HuH-7.5 (cell line): ENCODE measurements at places on chromosomes 4 and X.
A peak's percentile ranks its signal among the peaks of the same experiment; 100 is the strongest.

- DNase-seq: no peak
These were observed 21.9 kb downstream of the FHIP1A start for GRCh38 chr4:151430740-151431457.

GRCh38 chrX:14872851-14873675 is at the start of the genes FANCB and MOSPD2:
Gene FANCB, minus strand, starts transcription at chrX:14873069. Its CDS starts 7,559 bp downstream, at chrX:14865510.
Gene MOSPD2, plus strand, starts transcription at chrX:14873421. Its CDS starts 108 bp downstream, at chrX:14873529.
- peak; percentile 59 for DNase-seq

- DNase-seq: no peak
These were observed 144.6 kb upstream of the MAP3K15 start for GRCh38 chrX:19659929-19660328.

DNA sequence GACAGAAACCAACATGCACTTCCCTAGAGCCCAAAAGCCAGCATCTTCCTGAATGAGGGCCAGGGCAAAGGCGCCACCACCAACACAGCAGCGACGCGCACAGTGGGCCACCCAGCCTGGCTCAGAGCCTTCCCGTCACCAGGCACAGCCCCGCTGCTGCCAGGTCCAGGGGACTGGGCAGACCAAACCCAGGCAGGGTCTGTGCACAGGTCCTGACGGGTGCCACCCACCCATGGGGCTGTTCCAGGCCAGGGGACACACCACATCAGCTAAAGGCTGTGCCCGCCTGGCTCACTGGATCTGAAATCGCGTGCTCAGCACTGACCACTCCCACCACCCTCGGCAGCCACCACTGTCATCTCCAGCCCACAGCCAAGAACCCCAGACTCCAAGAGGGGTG is 13.8 kb downstream of the FAM53A start:
- no peak for DNase-seq

DNA sequence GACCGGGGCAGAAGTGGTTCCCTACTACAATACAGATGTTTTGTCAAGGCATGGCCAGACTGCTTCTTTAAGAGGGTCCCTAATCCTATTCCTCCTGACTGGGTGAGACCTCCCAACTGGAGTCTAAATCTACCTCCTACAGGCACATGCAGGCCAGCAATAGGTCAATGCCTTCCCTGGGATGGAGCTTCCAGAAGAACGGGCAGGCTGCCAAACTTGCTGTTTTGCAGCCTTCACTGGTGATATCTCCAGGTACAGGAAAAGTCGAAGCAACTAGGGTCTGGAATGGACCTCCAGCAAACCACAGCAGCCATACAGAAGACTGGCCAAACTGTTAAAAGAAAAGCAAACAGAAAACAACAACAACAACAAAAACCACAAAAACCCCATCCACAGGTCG is 678.4 kb upstream of the DIAPH2 start:
- DNase-seq: no peak

DNA sequence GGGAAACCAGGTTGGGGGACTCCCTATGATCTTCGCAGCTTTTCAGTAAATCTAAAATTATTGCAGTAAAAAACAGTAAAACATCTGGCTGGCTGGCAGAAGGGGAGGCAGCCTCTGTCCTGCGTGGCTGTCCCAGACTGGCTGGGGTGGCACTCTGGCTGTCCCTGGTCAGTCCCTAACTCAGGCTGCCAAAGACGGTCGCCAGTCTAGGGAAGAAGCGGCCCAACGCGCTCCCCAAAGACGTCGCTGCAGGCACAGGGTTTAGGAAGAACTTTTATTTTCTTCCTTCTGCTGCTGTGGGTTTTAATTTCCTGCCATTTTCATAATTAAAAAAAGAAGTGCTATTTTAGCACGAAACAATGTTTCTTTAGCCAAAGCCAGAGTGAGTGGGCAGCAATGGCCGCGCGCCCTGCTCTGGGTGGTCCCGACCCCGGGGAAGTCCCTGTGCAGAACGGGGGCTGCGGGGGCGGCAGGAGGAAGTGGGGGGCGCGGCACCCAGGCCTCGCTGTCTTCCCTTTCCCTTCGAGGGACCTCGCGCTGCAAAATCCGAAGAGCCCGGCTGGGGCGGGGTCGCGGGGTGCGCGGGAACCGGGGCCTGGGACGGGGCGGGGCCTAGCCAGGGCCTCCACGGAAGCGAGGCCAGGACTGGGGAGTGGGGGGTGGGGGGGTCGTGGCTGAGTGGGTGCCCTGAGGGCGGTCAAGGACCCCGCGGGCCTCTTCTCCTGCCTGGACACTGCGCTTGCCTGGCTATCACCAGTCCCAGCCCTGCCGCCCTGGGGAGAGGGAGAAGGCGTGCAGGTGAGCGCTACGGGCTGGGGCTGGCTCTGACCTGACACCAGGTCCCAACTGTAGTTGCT is 6.3 kb upstream of the LETM1 start:
- DNase-seq: no peak

DNA sequence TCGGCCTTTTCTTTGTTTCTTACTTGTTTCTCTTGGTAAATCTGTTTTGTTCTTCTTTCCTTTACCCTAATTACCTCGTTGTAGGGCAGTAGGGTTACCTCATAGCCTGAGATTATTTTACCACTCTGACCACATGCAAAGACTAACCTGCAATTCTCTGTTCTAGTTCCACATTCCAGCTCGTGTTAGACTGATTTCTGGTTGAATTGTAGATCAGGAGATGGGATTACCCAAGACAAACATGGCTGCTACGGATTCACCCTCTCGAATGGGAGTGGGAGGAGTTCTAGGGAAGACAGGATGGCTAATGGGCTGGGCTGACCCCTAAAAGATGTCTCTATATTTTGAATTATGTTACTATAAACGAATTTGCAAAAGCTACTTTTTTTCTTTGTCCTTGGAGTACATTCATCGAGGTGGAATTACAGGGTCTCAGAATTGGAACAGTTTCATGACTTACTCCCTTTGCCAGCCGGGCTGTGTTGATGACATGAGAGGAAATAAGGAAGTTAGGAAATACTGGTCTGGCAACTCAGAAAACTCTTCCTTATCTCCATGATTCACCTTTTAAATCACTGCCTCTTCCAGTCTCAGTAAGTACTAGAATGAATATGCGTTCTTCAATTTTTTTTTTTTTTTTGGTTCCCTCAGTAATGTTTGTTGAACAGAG is 36.7 kb upstream of the FBXW7 start:
- no peak for DNase-seq

GRCh38 chr4:27966664-27967063 is 1106.0 kb downstream of the STIM2 start:
- no peak for DNase-seq

DNA sequence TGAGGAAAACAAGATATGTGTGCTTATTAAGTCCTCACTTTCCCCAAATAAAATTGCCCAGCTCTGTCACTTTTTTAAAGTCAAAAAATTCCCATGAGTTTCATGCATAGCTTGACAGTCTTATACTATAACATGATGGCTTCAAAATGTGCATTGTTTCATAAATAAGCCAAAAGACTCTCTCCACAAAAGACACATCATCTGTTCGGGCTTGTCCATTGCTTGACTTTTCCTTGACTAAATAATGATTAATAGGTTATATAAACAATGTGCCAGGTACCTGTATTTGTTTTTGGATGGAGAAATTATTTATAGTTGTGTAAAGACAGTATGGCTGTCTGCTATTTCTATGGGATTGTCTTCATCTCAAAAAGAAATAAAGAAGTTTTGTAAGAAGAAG is 329.2 kb upstream of the KLF3 start:
- DNase-seq: no peak

DNA sequence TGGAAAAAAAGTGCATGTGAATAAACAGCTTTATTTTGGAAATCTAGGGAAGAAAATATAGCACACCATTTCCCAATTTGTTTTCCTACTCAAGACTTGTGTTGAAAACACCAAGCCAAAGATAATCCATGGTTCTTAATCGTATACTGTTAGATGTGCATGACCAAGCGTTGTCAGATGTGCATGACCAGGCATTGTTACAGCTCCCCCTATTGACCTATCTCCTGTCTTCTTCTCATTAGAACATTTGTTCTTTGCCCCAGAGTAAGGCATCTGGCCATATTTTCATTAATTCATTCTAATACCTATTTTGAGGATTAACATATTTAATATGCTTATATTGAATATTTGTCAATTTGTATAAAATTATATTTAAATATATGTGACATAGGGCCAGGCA is 14.4 kb upstream of the VCX start:
- no peak for DNase-seq

DNA sequence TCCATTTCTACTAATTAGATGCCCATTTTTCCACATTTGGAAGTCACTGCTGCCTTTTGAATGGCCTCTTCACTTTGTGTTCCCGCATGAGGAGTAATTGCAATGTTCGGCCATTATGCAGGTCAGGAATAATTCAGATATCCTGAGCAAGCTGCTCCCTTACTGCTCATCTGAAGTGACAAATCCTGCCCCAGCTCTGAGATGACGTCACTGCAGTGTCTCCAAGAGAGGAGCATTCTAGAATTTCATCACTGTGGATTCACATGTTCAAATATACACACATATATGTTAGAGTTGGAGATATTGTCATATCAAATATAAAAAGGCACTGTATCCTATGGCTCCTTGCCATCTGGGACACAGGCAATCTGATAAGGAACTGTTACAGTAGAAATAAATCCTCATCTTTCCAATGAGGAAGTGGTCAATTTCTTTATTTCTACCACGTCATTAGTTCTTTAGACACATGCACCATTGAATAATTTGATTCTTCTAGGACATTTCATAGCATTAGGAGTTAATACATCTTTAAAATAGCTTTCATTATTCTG is 706.9 kb upstream of the TENM3 start:
- no peak for DNase-seq

GRCh38 chr4:77798385-77798784 is 20.8 kb downstream of the CNOT6L start:
- DNase-seq: no peak

- DNase-seq: no peak
These were observed 64.6 kb upstream of the TRPC5 start for GRCh38 chrX:112147206-112147605.

DNA sequence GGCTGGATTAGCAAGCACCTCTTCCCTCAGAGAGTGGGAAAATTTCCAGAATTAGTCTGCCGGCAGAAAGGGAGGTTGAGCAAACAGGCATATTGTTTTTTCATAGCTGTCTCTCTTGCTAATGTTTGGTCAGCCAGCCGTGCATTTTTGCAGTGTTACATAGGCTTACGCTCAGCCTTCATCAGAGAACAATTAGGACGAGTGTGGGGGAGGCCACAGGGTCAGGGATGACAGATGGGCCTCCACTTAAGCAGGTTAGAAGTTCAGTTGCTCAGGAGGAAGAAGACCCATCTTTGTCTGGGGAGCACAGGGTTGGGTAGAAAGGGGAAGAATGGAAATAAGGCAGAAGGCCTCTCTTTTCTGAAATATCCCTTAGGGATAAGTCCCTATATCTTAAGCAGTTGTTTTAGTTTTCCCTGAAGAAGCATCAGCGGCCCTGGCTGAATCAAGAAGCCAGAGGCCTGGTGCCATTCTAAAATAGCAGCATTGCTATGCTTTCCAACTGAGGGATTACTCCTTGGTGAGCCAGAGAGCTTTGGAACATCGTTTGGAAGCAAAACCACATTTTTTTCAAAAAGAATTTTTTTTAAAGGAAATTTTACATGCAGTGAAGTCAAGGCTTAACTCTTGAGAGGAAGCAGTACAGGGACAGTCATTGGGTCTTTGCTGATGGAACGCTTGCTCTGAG is 118.8 kb downstream of the SMIM20 start:
- no peak for DNase-seq

- no peak for DNase-seq
These were observed 24.0 kb downstream of the WFS1 start for GRCh38 chr4:6293661-6294060.

- no peak for DNase-seq
These were observed 89.0 kb upstream of the BMPR1B start for GRCh38 chr4:94668724-94669123.

GRCh38 chr4:41174444-41174843 is 39.9 kb downstream of the APBB2 start:
- no peak for DNase-seq

GRCh38 chr4:72900952-72901351 is 168.6 kb downstream of the COX18 start:
- DNase-seq: no peak

DNA sequence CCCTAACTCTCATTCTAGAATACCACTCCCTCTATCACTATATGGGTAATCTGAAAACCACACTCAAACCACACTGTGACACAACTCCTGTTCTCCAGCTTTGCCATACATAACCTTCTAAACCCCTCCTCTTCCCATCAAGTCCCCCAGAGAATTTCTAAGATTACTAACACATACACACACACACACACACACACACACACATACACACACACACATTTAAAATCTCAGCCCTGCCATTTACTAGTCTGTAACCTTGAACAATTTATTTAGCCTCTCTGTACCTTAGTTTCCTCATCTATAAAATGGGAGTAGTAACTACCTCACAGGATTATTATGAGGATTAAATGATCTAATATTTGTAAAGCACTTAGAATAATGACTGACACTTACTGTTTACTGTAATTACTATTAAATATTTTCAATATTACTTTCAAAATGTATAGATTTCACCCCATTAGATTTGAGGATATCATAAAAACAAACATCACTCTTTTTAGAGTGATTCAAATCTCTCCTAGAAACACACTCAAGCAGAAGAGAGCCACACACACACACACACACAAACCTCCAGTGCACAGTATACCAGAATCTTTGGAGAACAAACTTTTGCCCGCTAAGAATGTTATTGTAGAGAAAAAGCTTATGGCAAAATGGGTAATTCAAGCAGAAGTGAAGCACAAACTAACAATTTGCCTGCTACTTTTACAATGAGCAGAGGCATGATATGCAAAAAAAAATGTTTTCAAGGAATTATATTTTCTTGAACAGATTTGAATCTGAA is 3.8 kb downstream of the ANKRD50 start:
- no peak for DNase-seq

GRCh38 chr4:142416121-142416520 is 430.0 kb downstream of the INPP4B start:
- DNase-seq: no peak

DNA sequence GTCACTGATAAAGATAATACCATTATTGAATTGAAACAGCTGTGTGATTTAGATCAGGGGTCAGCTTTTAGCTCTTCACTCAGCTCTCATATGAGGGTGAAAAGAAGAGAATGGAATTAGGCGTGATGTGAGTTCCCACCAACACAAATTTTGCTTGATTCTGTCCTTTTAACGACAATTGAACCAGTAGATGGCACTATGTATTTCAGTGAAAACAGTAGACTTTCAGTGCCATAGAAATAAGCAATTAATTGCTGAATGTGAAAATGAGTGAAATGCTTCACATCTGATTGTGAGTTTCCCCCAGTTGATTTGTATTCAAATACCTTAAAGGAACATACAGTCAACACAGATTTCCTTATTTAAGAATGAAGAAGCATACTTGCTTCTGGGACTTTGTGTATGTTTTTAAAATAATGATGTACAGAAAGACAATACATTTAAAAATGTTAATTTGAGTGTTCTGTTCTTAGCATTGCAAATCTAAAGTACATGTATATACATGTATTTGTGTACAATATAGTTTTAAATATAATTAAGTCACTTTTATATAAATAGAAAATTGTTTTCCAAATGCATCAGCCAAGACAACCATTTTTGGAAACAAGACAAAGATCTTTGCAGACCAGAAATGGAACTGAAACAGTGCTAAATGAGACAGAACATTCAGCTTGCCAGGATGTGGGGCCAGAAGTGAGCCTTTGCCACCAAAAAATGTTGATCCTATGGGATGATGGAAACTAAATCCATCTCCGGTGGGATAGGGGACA is 178.8 kb downstream of the SNCA start:
- DNase-seq: no peak
